Activated CD4-positive, alpha-beta T cell treated with anti-CD3 and anti-CD28 coated beads, Interleukin-2, amount 50 U/mL, for 24 hours (primary cell): ENCODE measurements at places on chromosomes 7 and 10.

GRCh38 chr7:1889556-1890181, 219.6 kb downstream of the ELFN1 start:
- DNase-seq = no peak

- no peak for DNase-seq
Measured at GRCh38 chr10:2681891-2682290, 385.5 kb upstream of the PFKP start.

DNA sequence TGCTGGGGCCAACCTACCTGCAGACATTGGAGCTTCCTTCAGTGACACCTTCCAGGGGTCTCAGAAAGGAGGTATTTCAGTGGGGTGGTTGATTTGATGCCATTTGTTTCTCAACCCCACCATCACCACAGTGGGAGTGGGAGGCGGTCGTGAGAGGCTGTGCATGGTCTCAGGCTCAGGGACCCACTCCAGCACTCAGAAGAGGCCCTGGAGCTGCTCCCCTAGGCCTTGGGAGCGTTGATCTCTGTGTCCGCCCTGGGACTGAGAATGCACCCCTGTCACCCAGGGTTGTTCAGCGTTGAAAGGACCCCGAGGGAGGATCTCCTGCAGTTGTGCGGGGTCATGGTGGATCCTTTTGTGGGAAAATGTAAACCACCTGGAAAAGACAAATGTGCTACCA, 410.6 kb downstream of the GLRX3 start:
- DNase-seq = no peak

DNA sequence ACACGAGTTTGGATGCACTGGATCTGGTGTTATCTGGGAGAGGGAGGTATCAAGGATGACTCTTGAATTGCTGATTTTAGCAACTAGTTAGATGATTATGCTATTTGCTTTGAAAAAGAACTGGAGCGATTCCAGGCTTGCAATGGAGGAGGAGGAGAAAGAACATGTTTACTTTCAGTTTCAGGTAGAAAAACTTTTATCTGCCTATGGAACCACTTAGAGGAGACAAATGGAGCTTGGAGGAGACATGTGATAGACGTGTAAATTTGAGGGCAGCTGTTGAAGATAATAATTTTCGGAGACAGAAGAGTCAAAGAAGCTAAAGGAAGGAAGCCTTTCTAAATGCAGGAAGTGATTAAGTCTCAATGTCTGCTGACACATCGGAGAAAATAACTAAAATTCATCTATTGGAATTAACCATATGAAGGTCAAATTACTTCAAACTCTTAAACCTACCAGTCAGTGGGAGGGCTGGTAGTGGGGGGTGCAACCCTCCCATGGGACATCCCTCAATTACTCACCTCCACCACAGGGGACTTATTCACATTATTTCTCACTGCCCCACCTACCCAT, 56.4 kb upstream of the GNAI1 start:
- peak; percentile 8 for DNase-seq

- DNase-seq = no peak
Measured at GRCh38 chr7:137886746-137887145, 40.0 kb upstream of the DGKI start.

- no peak for DNase-seq
Measured at GRCh38 chr7:12851841-12852240, 164.4 kb downstream of the ARL4A start.

DNA sequence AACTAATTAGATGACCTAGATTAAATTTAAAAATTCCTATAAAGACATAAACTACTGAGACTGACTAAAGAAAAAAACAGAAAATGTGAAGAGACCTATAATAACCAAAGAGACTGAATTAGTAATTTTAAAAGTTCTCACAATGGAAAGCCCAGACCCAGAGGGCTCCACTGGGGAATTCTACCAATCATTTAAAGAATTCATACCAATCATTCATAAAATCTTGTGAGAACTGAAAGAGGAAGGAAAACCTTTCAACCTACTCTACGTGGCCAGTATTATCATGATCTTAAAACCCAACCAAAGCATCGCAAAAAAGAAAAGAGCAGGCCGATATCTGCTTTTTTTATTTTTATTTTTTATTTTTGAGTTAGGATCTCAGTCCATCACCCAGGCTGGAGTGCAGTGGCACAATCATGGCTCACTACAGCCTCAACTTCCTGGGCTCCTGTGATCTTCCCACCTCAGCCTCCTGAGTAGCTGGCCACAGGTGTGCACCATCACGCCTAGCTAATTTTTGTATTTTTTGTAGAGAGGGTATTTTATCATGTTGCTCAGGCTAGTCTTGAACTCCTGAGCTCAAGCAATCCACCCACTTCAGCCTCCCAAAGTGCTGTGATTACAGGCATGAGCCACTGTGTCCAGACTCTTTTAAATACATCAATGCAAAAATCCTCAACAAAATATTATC, 48.6 kb downstream of the DGKI start:
- no peak for DNase-seq
